ENCODE measurements at places on chromosomes 3 and 15.

DNA sequence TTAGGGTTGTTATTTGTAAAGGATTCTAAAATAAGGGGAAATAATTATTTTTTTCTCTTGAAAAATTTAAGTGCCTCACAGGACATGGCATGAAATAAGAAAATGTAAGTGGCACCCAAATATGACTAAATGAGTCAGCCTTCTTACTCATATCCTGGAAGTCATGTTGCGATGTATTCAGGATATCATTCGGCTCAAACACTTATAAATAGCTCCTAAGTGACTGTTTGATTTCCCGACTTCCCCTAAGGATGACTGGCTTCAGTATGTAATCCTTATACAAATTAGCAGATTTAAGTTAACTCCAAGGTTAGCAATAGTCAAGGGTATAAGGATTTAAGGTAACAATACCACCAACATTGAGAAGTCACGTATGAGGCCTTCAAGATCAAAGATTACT, 57.3 kb upstream of the OSTN start:
- peak; percentile 38 for DNase-seq

- no peak for DNase-seq
These were observed 638 bp downstream of the WDR5B start for GRCh38 chr3:122415104-122415744.

- DNase-seq = no peak
These were observed 40.2 kb downstream of the CLEC3B start for GRCh38 chr3:45066109-45066801.

- DNase-seq = no peak
These were observed 175.5 kb upstream of the CADM2 start for GRCh38 chr3:84783281-84783680.

GRCh38 chr3:47035645-47036044, 56.2 kb downstream of the NBEAL2 start:
- no peak for DNase-seq

DNA sequence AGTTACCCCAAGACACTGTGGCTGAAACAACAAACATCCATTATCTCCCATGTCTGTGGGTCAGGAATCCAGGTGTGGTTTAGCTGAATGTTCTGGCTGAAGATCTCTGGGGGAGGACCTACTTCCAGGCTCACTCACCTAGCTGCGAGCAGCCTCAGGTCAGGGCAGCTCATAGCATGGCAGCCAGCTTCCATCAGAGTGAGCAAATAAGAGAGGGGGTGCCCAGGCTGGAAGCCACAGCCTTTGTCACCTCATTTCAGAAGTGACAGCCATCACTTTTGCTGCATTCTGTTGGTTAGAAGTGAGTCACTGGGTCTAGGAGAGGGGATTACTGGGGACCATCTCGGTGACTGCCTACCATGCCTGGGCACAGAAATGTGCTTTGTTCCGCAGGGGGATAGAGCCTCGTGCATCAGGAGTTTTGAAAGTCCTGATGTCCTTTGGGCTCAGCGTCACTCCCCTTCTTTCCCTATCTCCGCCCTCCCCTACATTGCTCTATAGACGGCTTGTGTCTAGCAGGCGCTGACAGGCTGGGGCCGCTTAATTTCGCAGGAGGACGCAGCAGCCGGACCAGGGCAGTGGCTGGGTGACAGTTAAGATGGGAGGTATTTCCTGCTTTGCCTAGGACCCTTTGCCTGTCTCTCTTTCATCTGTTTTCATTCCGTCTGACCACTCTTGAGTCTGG, 25.4 kb downstream of the TGM4 start:
- DNase-seq = no peak

DNA sequence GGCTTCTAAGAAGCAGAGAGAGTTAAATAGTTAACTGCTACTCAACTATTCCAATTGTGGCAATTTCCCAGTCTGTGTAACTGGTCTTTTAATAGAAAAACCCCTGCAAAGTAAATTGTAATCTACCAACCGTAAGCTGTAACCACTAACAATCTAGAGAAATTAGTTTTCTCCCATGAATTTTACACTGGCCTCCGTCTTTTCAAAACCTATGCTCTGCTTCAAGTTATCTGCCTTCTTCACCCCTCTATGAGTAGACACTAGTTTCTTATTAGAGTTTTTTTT, 42.6 kb downstream of the LRRFIP2 start:
- DNase-seq = no peak

GRCh38 chr3:8266730-8267131, 234.9 kb upstream of the LMCD1 start:
- DNase-seq = no peak

DNA sequence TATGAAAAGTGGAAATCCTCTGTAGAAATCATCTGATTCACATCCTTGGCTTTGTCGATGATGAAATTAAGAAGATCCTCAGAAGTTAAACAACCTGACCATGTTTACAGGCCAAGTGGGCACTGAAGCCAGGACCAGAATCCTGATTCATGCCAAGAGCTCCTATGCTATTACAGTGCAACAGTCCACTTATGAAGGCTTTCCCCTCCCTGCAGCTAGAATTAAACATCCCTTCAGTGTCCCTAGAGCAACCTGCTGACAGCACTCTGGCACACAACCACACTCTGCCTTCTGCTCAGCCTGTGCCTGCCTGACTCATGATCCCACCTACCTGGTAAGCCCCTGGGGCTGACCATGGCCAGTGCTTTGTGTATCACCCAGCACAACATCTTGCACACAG, 33.8 kb downstream of the TXNRD3 start:
- DNase-seq = no peak

DNA sequence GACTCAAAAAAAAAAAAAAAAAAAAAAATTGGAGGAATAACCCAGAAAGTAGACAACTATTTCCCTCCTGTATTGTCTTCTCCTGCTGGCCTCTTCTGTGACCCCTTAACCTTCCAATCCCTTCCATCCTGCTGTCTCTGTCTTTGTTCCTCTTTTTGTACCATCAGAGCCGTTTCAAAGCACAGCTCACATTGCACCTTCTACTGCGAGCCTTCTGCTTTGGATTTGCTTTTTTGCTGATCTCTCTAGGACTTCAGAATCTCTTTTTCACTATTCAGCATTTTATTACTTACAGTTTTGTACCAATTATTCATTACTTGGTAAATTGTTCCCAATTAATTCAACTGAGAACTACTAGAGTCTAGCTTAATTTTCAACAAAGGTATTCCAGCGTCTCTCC, 284.0 kb upstream of the TBL1XR1 start:
- no peak for DNase-seq

DNA sequence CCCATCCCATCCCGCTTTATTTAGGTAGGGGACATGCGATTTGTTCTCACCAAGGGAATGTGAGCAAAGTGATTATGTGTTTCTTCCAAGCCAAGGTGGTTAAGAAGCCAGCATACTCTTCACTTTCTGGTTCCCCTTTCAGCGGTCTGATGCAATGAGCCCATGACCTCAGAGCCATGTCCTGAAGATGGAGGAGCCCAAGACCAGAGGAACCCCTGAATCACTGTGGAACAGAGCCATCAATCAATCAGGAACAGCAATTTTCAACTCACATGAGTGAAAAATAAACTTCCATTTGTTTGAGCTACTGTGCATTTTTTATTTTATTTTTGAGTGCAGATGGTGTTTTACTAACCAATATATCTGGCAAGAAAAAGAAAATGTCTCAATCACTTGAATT, 10.8 kb downstream of the THRB start:
- DNase-seq = no peak

DNA sequence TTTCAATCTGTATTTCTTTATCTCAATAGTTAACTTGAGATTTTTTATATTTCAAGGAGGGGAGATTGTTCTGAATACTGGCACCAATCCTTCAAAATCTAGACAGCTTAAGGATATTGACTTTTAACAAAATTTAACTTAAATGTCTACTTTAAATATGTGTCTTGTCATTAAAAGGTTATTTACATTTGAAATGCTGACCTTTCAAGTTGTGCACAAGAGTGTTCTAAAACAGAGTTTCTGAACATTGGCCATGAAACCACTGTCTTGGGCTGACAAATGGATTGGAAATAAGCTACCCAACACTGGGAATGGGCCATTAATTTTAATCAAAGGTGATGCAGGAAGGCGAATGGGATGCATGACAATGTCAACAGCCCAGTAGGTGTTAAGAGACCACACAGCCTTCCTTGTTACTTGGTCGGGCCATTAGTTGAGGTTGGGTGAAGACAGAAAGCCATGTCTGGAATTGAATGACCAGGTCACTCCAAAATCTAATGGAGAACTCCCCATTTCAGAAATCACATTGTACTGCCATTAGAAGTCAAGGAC, 128.5 kb downstream of the CDIN1 start:
- DNase-seq = no peak

- no peak for DNase-seq
These were observed 426 bp downstream of the PRKCD start for GRCh38 chr3:53161450-53161819.

GRCh38 chr3:54176106-54176505, 53.8 kb downstream of the CACNA2D3 start:
- no peak for DNase-seq

GRCh38 chr15:92845126-92845508, 55.0 kb upstream of the CHD2 start:
- peak; percentile 56 for DNase-seq

Data from SIG-M5 (cell line).